ENCODE measurements at places on chromosomes 2 and 18.

- DNase-seq, result no peak
These were observed 863.3 kb downstream of the CNTNAP5 start for GRCh38 chr2:124888431-124888830.

- DNase-seq, result no peak
These were observed 131.9 kb downstream of the ATL2 start for GRCh38 chr2:38245114-38245641.

GRCh38 chr2:53821810-53822209 lies 35.0 kb downstream of the ERLEC1 start:
- no peak for DNase-seq

DNA sequence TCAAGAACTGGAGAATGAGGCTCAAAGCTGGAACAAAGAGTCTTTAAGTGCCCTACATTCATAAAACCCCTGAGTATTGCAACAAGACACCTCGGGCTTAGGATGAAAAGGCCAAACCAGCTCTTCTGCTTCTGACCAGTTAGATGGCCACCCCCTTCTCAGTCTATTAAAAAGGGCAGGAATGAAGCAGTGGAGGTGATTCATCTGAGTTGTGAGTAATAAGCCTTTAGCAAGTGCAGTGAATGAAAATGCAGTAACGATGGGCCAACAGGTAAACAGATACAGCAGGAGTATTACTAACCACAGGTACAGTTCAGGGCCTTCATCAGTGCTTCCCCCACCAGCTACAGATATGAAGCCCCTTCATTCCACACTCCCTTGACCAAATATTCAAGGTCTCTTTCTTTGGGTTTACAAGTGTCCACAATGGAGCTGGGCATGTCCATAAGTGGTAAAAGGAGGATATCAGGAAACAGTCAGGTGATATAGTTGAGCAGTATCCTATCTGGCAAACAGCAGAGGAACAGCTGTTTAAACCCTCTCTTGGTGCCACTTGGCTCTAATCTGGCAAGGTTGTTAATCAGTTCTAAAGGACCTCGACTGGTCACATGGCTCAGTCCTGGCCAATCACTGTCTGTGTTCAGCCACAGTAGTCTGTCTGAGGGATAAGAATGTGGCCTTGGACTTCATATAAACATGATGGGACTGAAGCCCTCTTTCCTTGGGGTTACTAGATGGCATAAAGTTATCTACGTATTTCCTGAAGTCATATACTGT lies 17.8 kb downstream of the SERPINB13 start:
- DNase-seq, result no peak

GRCh38 chr2:72762276-72762675 lies 63.6 kb downstream of the EXOC6B start:
- DNase-seq, result no peak

DNA sequence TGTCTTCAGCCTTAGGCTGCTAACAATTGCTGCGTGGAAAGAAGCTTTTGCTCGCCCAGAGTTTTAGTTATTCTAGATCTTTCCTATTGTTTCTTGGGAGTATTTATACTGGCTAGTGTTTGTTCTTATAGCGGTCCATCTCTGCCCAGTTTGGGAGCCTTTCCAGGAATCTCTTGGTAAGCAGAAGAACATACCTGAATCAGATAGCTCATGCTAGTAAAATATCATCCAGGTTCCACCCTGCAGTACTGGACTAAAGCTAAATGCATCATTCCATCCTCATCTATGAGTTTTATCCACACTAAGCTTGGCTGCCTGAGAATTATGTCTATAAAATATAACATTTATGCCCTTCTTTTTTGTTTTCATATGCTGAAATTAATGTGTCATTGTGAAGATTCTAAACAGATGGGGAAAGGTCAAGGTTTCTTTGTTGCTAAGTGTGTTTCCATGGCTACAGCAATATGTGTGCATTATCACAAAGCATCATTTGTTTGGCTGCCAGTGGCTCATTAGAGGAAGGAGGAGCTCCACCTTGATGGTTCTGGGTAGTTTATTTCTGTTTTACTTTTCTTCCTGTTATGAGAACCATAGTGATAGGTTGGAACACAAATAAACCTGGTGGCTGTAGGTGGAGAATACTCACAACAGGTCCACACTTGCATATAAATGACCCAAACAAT lies 182.8 kb downstream of the PIK3C3 start:
- no peak for DNase-seq

DNA sequence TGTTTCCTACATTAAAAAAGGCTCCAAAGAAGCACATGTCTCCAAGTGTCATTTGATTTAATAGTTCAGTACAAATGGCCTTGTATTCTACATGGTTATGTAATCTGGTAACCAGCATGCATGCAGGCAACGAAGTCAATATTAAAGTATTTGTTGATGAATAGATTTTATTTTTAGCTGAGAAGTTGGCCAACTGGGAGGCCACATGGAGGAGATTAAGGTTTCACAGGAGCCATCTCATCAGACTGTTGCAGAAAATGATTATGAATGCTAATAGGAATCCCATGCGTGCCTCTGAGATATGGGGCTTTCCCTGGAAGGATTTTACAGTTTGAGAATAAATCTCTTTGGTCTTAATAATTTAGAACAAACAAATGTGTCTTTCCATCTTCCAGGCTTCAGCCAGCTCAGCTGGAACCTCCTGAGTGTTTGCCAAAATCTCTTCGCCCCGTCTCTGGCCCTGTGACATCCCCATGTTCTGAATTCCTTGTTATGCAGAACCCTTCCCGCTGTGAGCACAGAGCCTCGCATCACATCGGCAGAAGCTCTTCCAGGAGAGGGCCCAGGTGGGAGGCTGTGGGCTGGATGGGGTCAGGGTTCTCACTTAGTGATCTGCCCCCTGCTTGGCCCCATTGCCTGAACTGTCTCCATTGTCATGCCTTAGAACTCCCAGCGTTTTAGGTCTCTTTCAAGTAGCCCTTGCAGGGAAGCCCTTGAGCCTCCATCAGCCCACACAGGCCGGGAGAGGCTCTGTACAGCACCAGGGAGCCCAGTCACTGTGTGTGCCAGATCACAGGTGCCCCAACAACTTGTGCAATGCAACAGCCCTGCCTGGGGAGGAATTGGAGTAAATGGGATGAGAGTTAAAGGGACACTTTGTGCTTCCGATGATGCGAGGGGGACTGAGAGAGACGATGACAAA lies 190.5 kb upstream of the TWIST2 start:
- no peak for DNase-seq

- no peak for DNase-seq
These were observed 10.6 kb downstream of the IL1F10 start for GRCh38 chr2:113078350-113078839.

DNA sequence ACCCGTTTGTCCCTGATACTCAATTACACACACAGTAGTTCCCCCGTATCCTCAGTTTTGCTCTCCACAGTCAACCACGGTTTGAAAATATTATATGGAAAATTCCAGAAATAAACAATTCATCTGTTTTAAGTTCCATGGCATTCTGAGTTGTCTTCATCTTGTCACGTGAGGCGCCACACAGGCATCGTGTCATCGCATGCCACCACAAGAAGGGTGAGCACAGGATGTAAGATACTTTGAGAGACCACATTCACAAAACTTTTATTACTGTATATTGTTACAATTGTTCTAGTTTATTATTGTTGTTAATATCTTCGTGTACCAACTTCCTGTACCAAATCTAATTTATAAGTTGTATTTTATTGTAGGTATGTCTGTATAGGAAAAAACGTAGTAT lies 17.7 kb downstream of the ADNP2 start:
- no peak for DNase-seq

DNA sequence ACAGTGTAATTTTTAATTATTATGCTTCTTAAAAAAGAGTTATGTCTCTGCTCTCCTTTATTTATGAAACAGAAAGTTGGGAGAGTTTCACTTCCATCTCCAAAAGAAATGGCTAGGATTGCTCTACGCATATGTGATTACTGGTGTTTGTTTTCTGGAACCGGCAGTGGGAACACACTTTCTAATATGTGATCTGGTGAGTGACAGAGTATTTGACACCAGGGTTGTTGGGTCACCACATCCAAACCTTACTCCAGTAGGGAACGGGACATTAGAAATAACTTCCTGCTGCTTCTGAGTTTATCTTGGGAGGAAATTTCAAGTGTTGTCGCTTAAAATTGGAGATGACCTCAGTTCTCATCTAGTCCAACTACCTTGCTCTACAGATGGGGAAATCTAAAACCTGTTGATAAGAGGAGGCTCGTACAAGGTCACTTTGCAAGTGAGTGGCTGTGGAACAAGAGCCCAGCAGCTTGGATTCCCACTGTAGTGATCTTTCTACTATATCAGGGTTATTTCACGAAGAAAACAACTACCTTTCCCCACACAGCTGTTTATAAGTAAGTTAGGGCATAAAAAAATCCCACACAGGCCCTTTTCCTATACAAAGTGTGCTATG lies 108.5 kb downstream of the TTC32 start:
- no peak for DNase-seq

GRCh38 chr2:214881647-214882202 lies 72.2 kb upstream of the BARD1 start:
- no peak for DNase-seq

- DNase-seq, result no peak
These were observed 160.0 kb downstream of the TCF4 start for GRCh38 chr18:55427951-55428350.

DNA sequence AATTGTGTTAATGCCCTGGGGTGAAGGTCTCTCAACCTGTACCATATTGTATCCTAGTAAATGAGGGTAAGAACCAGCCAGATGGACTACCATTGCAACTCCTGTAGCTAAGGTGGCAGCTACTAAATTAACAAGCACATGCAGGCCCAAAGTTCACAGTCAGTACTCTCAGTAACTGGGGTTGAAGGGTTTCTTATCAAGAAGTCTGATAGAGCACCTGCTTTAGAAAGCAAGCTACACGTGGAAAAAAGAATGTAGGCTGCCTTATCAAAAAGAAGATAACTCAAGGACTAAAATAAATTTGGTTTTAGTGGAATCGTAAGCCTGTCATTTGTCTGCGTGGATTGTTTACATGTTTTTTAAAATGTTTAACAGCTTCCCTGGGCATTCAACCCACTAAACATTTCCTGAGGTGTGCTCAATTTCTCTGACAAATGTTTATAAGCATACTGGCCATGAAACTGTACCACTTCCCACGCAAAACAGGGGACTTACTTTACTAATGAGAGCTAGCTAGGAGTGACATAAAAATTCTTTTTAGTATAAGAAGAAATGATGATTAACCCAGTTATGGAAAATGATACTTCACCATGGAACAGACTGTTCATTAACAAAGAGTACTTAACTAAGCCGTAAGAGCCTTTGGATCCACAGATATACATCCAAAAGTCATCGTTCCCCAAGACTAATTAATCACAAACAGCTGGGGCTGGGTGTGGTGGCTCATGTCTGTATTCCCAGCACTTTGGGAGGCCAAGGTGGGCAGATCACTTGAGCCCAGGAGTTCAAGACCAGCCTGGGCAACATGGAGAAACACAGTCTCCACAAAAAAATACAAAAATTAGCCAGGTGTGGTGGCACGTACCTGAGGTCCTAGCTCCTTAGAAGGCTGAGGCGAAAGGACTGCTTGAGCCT lies 36.5 kb downstream of the LPIN2 start:
- DNase-seq, result no peak

- DNase-seq, result no peak
These were observed 682.0 kb downstream of the SATB2 start for GRCh38 chr2:198775737-198776136.
